Activated T-cell treated with anti-CD3 and anti-CD28 coated beads for 48 hours (primary cell): ENCODE measurements at places on chromosomes 6 and 20.

DNA sequence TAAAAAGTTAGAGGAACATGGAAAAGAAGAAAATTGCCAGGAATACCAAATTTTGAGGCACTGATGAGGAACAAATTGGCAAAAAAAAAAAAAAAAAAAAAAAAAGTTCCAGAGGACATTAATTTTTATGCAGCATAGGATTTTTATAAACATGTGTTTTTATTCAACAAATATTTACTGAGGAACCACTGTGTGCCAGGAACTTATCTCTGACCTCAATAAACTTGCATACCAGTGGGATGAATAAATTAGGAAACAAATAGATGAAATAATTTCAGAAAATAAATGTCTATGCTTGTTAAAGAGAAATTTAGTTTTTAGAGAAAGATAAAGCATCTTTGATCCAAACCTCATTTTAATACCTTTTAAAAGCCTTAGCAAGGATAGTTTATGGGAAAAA, 175.1 kb downstream of the PDE10A start:
- no peak for DNase-seq

GRCh38 chr20:34507702-34508413, 8.4 kb upstream of the DYNLRB1 start:
- no peak for DNase-seq

- DNase-seq: peak; percentile 42
These were observed 2.0 kb downstream of the MMP9 start for GRCh38 chr20:46010491-46011391.

GRCh38 chr6:1504465-1504864, 105.2 kb upstream of the FOXC1 start:
- no peak for DNase-seq

DNA sequence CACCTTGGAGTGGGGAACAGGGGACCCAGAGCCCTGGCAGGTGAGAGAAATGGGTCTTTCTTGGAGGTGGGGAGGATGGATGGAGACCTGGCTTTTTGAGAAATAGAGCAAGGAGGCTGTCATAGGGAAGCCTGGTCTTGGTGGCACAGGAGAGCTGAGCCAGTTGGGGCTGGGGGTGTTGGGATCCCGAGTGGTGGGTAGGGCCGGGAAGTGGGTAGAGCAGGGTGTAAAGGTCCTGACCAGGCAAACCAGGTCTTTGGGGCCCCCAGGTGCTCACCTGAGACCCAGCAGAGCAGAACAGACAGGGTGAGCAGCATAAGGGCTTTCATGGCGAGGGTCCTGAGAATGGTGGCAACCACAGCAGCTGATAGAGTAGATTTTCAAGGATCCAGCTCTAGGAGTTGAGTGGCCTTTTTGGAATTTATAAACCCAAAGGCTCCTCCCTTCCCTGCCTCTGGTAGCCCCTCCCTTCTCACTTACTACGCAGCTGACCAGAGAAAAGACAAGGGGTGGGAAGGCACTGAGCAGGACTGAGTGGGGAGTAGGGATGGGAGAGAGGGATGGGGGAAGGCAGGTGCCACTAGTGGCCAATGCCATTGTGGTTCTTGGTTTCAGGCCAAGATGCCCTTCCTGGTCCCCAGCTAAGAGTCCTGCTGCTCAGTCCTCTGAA, at the start of gene LY6G6C:
TSS of gene LY6G6C (minus strand) at position 396 of the 670 bp plus-strand sequence. CDS start at position 329, 67 bp downstream.
- DNase-seq: no peak

GRCh38 chr20:33910056-33910455, 83.7 kb upstream of the RALY start:
- DNase-seq: no peak

- no peak for DNase-seq
These were observed 36.4 kb upstream of the FBXL4 start for GRCh38 chr6:98984121-98984520.

DNA sequence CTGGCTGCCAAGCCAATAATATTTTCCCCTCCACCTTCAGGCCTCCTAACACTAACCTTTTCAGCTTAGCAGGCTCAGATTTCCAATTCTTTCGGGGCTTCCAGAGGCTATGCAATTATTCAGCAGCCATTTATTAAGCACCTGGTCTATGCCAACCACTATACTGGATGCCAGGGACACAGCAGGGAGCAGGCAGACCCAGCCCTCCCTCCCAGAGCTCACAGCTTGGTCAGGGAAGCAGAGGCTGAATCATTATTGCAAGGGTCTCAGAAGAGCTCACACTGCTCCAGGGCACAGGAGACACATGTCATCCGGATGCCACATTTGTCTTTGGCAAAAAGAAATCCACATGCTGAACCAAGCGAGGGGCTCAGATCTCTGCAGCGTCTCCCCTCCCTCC, 1.3 kb downstream of the BPIFB1 start:
- no peak for DNase-seq

DNA sequence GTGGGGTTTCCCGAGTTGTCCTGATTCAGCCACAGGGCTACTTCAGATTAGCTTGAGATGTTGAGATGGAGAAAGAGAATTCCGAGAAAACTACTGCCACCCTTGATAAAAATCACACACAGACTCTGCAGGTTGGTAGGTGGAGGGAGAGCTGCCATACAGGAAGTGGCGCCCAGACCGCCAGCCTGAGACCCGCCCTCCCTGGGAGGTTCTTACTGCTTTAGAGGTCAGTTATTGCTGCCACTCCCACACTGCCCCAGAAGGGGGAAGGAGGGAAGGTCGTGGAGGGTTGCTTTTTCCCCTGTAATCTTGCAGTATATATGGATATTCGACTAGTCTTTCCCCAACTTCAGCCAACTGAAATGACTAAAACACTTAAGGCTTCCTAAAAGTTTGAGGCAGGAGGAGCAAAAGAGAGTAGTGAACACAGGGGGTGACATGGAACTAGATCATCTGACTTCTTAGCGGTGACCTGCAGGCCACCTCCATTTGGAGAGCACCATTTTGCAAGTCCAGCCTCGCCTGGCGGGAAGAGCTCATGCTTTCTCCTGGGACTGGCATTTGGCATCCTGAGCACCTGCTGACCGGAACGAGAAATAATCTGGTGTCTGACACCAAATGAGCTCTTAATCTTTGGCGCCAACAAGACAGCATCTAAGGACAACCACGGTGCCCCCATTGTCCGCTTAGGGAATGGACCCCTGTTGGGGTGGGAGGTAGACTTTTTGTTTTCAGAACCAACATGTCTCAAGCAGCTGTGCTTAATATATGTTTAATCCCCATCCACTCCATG, 35.7 kb upstream of the SLC22A1 start:
- DNase-seq: no peak

- no peak for DNase-seq
These were observed at the start of gene EBF4 for GRCh38 chr20:2692036-2692885. TSS of gene EBF4 (plus strand) at chr20:2692780. CDS start at chr20:2693646, 866 bp downstream.

DNA sequence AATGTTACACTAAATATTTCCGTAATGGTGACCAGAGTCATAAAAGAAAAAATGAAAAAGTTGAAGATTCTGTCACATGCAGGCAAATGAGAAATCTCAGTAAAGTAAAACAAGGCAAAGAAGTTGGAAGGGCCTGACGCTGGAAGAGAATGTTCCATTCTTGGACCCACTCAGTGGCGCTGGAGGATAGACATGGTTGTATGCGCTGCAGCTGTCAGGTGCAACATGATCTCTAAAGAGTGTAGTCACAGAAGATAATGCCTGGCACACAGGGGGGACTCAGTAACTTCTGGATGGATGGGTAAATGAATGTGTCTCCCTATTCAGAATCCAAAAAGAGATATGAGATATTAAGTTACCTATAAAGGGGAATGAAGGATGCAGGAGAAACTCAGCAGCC, 116.3 kb downstream of the FAXC start:
- no peak for DNase-seq

DNA sequence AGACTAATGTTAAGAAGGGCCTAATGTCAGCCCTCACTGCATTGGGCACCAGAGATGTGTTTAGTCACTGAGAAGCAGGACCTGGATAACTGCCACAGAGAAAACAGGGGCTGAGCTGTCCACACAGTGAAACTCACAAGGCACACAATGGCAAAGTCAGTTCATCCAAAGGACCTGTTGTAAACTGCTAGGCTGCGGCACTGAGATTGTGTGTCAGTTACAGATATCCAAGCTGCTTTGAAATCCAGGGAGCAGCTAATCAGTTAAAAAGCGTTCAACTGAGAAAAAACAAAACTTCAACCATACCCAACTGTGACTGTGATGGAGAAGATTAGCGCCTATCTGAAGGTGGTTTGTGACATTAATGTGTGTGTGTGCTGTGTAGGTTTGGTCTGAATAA, 27.8 kb upstream of the TMEM14A start:
- no peak for DNase-seq

GRCh38 chr20:38094373-38094891, 60.9 kb downstream of the RPRD1B start:
- no peak for DNase-seq

DNA sequence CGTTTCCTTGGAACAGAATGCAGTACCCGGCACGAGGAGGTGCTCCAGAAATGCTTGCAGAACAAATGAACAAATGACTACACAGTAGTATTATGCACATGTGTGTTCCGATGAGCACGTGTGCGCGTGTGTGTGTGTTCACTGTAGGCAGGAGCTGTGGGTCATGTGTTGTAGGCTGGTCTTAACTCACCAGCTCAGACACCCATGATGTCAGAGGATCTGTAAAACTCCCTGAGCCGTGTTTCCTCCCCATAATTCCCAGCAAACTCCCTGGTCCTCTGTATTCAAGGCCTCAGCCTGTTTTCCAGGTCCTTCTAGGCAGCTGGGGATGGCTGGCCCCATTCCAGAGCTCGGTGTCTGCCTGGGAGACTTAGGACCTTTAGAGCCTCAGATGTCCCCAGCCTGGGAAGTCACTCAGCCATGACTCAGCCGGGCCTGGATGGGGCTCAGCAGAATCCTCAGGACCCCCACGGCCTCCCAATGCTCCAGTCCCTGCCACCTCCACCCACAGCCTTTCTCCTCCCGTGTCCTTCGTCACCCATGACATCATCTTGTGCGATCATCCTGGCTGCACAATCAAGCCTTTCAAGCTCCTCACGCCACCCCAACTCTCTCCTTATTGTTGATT, 475.0 kb upstream of the SULF2 start:
- DNase-seq: no peak

DNA sequence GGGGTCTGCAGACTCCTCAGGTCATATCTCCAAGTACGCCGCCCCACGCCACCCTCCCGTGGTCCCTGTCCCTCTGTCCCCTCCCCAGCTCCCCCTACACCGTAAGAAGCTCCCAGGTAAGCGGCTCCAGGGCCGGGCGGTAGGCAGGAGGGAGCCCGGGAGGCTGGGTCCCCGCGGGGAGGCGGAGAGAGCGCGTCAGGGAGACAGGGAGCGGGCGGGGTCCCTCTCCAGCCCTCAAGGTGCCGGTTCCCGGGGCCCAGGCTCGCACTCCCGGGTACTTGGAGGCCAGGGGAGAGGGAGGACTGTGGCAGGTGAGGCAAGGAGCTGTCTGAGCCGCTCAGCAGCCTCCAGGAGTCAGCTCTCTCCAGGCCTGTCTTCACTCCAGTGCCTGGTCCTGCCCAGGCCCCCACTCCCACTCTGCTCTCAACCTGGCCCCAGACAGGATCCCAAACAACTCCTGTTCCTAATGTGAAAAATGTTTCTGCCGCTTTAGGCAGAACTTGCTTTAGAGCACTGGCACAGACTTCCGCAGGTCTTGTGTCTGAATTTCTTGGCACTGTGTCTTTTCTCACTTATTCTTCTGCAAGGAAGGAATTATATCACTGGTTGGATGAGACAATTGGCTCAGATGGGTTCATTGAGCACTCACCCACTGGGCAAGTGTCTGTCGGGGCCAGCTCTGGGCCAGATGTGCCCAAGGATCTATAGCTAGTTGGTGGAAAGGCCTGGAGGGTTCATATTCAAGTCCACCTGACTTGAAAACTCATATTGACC, 36.6 kb downstream of the HLA-G start:
- no peak for DNase-seq

DNA sequence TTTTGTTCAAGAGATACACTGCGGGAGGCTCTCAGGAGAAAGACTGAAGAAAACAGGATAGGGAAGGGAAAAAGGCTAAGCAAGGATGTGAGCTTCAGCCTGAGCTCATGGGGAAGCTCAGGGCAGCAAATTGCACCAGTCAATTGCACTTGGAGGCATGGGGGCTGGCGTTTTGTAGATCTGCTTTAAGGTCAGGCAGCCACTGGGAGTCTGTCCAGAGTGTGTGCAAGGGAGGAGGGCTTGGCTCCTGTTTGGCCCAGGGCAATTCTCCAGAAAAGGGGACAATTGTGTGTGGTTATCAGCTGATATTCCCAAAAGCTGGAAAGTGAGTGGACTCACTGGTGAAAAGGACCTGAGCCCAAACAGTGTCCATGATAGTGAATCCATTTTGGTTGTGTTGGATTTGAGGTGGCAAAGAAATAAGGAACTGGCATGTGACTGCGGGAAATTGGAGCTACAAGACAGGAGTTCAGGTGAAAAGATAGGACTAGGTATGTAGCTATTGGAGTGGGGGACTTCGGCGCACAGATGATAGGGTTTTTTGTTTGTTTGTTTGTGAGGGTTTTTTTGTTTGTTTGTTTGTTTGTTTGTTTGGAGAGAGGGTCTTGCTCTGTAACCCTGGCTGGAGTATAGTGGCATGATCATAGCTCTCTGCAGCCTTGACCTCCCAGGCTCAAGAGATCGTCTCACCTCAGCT, 22.3 kb upstream of the IER3 start:
- DNase-seq: no peak

GRCh38 chr6:33604941-33605854, 15.9 kb upstream of the ITPR3 start:
- DNase-seq: no peak

- no peak for DNase-seq
These were observed 4.9 kb downstream of the TUBB2B start for GRCh38 chr6:3222506-3223038.

DNA sequence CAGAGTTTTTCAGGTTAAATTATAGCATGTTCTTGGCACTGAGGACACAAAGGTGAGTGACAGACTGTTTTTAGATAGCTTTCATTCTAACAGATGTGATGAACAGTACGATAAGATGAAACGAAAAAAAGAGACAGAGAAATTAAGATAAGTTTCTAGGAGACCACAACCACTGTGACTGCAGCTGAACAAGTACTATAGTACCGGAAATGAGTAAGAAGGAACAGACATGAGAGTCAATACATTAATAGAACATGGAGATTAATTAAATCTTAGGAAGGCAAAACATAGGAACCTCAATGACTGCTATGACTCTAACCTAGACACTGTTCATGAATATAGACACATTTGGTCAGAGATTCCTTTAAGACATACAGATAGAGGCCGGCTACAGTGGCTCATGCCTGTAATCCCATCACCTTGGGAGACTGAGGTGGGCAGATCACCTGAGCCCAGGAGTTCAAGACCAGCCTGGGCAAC, 40.2 kb downstream of the HBS1L start:
- DNase-seq: no peak

- DNase-seq: no peak
These were observed 154.3 kb downstream of the PREX1 start for GRCh38 chr20:48673507-48673906.
